ENCODE measurements at places on chromosomes 6 and 20.

DNA sequence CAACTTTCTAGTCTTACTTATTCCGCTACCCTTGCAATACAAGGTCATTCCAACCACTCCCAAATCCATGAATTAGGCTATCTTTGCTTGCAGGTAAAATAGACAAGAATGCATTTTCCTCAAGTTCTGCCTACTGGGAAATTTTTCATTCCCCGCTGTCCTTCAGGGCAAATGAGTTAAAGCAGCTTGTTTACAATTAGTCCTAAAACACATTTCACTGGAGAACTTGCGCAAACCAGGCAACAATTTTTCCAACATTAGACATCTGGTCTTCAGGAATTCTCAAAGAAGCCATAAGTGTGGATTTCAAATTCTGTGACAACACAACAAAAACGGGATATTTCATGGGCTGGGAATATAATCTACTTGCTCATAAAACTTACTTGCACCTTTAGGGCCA lies 20.4 kb downstream of the SPINT4 start:
- no peak for DNase-seq

GRCh38 chr6:19013026-19013705 lies 626.0 kb downstream of the RNF144B start:
- DNase-seq = no peak

- DNase-seq = no peak
These were observed 62.6 kb downstream of the NRSN1 start for GRCh38 chr6:24188578-24189080.

GRCh38 chr6:106501960-106502371 lies 127.3 kb downstream of the RTN4IP1 start:
- no peak for DNase-seq

DNA sequence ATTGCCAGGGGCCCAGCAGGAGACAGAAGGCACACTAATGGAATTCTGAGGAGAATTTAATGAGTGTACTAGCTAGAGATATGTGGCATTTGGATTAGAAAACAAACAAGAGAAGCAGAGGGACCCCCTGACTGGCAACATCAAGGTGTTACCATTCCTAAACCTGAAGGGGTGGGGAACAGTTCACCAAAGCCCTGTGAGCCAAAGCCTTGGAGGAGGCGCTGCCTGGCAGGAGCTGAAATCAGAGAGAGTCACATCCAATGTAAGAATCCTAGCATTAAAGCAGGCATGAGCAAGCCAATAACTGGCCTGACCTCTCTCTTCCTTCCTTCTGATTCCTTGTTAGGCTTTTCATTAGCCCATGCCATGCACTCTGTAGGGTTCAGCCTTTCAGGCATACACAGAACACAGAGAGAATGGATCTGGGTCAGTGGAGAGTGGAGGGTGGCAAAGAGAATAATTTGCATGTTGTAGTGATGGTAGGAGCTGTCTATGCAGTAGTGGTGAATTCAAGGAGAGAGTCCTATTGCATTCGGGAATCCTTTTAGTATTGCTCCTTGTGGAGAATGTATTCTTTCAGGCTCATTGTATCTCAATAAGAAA lies 367.2 kb upstream of the MAN1A1 start:
- DNase-seq = no peak

DNA sequence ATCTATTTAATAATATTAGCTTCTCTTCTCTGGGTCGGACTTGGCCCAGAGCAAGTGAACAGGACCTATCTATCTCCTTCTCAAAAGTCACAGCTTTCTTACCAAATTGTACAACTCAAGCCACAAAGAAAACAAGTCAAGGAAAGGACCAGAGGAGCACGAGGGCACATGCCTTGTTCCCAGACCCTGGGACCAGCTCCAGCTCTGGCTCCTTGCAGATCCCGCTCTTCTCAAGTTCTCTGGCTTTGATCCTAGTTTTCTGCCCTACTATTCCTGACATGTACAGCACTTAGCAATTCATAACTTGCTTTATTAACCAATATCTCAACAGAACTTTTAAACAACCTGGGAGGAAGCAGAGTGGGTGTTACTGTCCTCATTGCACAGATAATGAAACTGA lies 185.9 kb downstream of the ESR1 start:
- no peak for DNase-seq

DNA sequence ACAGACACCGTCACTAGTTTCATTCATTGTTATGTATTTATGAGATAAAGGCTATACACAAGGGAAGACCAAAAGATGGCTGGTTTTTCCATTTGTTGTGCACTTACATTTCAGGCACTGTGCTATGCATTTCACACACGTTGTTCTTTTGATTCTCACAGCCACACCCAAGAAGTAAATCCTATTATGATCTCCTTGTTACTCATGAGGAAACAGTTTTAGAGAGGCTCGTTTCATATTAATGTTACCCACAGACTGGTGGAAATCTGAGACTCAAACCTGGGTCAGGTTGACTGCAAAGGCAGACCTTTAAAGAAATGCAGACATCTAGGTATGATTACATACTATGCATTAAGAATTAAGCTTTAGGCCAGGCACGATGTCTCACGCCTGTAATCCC lies 34.9 kb downstream of the SHLD1 start:
- DNase-seq = no peak

GRCh38 chr6:153963352-153963751 lies 75.7 kb upstream of the OPRM1 start:
- DNase-seq = no peak

- no peak for DNase-seq
These were observed 53.0 kb downstream of the RRBP1 start for GRCh38 chr20:17629025-17629424.

DNA sequence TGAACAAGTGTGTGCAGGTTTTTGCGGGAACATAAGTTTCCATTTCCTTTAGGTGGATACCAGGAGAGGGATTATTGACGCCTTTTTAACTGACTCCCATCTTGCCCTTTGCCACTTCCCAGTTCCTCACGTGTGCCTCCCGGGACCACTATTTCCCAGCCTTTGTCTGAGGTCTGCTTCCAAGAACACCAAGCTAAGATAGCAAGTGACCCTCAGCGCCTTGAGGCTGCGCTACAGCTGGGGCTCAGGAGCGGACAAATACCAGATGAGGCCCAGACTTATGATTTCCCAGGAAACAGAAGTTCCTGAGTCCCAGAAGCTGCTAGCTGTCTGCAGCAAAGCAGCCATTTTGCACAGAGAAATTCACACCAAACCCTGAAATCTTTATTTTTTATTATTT lies 216.7 kb downstream of the SYNDIG1 start:
- no peak for DNase-seq

DNA sequence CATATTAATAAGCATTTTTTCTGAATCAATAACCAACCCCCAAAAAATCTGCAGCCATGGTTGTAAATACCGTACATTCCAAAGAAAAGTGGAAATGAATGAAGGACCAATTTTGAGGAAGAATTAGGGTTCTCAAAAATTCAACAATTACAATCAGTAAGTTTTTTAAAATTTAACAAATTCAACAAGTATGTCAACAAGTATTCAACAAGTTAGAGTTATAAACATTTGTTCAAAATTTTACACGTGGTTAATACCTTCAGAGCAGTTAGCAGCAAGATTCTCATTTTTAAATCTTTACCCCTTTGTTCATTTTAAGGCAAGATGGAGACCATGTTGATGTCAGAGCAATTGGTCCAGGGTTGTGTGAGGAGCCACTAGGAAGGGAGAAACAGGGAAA lies 27.6 kb upstream of the ANKEF1 start:
- DNase-seq = no peak

DNA sequence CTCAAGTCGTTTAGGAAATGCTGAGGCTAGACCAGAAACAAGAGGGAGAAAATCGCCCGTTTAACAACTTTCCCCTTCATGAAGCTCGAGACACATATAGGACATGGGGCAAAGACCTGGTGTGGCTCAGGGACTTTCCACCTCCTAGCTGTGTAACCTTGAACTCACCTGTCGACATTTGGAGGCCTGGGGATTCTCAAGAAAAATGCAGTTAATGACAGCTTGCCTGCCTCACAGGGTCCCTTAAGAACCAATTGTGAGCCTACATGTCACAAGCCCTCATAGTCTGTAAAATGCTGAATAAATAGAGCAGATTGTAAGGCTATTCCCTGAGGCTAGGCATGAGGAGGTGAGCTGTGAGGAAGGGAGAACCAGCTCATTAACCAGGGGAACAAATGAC lies 35.1 kb downstream of the MGME1 start:
- no peak for DNase-seq

DNA sequence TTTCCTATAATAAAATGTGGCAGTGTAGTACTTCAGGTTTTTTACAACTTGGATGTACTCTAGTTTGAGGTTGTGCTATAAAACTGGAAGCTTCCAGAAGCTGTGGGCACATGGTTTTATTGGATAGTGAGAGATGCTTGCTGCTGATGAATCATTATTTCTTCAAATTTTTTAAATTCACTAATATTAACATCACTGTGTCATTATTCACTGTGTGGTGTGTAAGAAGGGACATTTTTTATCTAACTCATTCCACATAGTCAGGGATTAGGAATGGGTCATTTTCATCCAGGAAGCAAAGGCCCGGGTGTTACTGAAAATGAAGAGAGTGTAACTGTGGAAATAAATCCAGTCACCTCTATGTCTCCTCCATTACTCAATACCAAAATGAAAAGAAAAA lies 421.0 kb downstream of the TENT5A start:
- DNase-seq = no peak

DNA sequence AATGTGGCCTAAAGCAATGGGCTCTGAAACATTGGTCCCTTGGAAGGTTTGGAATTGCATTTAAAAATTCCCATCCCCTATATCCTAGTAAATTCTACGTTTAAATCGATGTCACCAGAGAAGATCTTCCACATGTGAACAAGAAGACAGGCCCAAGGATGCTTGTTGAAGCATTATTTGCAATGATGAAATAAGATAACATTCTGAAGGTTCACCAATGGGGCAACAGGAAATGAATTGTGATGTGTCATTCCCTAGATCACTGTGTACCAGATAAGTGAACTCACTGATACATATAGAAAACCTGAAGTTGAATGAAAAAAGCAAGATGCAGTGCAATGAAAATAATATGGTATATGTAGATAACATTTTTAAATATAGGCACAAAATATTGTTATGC lies 464.3 kb upstream of the BTBD3 start:
- DNase-seq = peak; percentile 66

DNA sequence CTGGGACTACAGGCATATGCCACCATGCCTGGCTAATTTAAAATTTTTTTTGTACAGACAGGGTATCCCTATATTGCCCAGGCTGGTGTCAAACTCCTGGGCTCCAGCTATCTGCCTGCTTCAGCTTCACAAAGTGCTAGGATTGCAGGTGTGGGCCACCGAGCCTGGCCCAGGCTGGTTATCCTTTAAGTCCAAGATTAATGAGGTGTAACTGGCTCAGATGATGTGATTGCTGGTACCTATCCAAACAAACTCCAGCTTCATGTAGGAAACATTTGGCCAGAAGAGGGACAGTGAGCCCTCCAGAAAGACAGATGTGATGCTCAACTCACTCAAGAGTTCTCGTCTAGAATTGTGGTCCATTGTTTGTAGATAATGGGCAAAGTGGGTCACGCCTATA lies 9.2 kb upstream of the ZNF318 start:
- no peak for DNase-seq

DNA sequence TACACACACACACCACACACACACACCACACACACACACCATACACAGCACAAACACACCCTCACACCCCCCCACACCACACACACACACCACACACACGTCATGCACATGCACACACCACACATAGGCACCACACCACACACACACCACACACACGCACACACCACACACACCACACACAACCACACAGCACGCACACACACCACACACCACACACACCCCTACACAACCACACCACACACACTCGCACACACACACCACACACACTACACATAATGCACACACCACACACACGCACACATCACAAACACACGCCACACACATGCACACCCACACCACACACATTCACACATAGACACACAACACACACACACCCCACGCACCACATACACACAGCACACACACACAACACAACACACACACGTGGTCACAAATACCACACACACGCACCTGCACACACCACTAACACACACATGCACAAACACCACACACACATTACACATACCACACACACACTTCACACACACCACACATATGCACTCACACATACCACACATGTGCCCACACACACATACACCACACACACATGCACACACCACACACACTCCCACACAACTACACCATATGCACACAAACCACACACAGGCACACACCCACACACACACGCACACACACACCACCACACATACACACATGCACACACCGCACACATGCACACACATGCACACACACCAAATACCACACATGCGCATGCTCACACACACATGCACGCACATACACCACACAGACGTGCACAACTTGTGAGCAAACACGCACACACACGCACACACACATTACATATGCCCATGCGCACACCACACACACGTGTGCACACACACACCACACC lies 9.4 kb upstream of the ACSS1 start:
- DNase-seq = no peak

DNA sequence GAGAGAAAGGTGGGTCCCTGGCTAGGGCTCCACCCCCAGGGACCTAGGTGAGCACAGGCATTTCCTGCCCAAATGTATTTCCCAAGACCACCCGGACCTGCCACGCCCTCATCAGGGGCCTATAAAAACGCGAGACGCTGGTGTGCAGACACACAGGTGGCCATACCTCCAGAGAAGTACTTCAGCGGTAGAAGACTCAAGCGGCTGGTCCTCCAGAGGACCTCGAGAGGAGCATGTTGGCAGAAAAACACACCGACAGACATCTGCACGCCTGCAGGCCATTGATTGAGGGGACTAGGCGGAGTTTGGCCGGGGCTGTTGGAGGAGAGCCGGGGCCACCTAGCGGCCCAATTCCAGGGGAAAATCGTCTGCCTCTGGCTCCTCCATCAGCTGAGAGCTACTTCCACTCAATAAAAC lies 695.8 kb upstream of the MMS22L start:
- DNase-seq = peak; percentile 1

GRCh38 chr20:50728486-50728980 lies 2.8 kb upstream of the PARD6B start:
- DNase-seq = no peak

GRCh38 chr6:133704371-133704770 lies 184.5 kb upstream of the TCF21 start:
- DNase-seq = no peak

- DNase-seq = peak; percentile 57
These were observed 18.9 kb upstream of the ITPR3 start for GRCh38 chr6:33602180-33602579.

- no peak for DNase-seq
These were observed 37.8 kb downstream of the PTPRK start for GRCh38 chr6:128482642-128483041.

- DNase-seq = no peak
These were observed 152.3 kb downstream of the ZDHHC14 start for GRCh38 chr6:157533048-157533871.

DNA sequence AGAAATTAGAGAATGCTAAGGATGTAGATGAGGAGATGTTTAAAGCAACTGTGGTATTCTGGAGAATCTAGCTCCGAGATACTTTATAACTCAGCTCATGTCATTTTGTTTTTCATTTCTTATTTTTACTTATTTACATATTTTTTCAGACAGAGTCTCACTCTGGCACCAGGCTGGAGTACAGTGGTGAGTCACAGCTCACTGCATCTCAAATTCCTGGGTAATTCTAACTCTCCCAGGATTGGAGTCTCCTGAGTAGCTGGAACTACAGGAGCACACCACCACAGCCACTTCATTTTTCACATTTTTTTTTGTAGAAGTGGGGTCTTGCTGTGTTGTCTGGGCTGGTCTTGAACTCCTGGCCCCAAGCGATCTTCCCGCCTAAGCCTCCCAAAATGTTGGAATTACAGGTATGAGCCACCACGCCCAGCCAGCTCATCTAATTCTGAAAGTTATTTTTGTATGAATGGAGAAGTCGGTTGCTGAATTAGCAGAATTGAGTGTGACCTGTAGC lies 94.3 kb upstream of the FAM8A1 start:
- no peak for DNase-seq
